NCI-H2081 (cell line): ENCODE measurements at places on chromosomes 12 and 14.

DNA sequence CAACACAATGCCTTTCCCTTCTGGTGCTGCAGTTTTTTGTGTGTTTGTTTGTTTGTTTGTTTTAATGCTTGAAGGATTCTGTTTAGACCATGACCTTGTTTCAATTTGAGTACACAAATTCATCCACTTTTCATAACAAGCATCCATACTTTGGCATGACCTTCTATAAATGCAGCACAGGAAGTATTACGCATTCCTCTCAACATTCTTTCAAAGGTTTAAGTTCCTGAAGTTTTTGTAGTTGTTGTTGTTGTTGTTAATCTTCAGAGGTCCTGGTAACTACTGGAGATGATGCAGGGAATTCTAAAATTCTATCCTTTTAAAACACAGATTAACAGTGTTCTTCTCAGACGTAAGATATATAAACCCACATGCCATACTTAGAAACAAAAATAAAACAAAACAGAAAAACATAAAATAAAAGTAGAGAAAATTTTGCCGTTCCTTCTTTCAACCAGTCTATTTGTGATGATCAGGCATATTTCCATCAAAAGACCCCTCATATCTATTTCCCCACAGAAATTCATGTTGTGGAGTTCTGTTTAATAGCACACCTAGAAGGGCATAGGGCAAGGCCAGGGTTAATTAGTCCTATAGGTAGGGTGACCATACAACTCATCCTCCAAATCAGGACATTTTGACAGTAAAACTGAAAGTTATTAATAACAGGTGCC, 529.9 kb downstream of the NOVA1 start:
- DNase-seq: no peak

- no peak for DNase-seq
Measured at GRCh38 chr14:100439781-100440180, 116.6 kb downstream of the SLC25A47 start.

GRCh38 chr14:61300754-61301153, 19.6 kb upstream of the TMEM30B start:
- DNase-seq: no peak

GRCh38 chr14:96660667-96661066, 136.5 kb upstream of the VRK1 start:
- DNase-seq: no peak

GRCh38 chr14:47040550-47040949, 389.0 kb upstream of the RPL10L start:
- DNase-seq: peak; percentile 1

DNA sequence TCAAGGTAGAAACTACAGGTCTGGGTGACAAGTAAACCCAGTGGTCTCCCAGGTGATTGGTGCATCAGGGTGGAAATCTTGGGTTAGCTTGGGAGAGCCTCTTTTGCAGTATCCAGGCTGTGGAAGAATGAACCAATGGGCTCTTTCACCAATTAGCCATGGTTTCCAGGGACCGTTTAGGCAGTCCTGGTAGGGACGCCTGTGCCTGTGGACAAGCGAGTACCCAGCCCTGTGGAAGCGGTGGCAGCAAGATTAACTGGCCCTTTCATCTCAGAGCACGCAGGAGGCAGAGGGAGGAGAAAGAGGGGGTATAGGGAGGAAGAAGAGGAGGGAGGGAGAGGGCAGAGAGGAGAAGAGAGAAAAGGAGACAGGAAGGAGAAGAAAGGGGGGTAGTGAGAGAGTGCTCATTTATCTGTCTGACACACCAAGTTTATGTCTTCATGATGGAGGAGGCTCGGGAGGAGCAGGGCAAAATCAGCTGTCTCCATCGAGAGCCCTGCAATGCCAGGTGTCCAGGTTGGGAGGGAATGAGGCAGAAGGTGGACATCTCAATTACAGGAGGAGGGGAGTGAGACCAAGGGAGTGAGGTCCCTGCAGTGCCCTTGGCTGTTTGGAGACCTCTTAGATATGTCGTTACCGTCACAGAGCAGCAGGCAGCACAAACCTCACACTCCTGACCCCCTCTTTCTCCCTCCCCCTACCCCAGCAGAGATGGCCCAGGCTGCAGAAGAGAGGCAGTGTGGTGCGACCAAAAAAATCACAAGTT, 4.6 kb upstream of the ZDHHC22 start:
- no peak for DNase-seq
